ENCODE measurements at places on chromosomes 11 and 22.
A peak's percentile ranks its signal among the peaks of the same experiment; 100 is the strongest.

GRCh38 chr11:67303132-67303834, at the start of gene SSH3:
Gene SSH3 (plus strand): TSS chr11:67303530. CDS start chr11:67303626, 96 bp downstream.
- DNase-seq, result peak; percentile 67

GRCh38 chr11:35211952-35212351, 73.0 kb downstream of the CD44 start:
- no peak for DNase-seq

GRCh38 chr11:105177658-105178057, 38.1 kb upstream of the CARD18 start:
- no peak for DNase-seq

DNA sequence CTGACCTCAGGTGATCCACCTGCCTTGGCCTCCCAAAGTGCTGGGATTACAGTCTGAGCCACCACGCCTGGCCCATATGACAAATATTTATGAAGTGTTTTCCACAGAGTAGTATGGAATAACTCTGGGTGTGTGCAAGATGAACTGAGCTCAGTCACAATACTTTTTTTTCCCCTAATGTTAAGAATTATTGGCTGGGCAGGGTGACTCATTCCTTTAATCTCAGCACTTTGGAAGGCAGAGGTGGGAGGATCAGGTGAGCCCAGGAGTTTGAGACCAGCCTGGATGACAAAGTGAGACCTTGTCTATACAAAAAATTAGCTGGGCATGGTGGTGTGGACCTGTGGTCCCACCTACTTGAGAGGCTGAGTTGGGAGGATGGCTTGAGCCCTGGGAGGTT, 6.4 kb downstream of the PTPRJ start:
- no peak for DNase-seq

DNA sequence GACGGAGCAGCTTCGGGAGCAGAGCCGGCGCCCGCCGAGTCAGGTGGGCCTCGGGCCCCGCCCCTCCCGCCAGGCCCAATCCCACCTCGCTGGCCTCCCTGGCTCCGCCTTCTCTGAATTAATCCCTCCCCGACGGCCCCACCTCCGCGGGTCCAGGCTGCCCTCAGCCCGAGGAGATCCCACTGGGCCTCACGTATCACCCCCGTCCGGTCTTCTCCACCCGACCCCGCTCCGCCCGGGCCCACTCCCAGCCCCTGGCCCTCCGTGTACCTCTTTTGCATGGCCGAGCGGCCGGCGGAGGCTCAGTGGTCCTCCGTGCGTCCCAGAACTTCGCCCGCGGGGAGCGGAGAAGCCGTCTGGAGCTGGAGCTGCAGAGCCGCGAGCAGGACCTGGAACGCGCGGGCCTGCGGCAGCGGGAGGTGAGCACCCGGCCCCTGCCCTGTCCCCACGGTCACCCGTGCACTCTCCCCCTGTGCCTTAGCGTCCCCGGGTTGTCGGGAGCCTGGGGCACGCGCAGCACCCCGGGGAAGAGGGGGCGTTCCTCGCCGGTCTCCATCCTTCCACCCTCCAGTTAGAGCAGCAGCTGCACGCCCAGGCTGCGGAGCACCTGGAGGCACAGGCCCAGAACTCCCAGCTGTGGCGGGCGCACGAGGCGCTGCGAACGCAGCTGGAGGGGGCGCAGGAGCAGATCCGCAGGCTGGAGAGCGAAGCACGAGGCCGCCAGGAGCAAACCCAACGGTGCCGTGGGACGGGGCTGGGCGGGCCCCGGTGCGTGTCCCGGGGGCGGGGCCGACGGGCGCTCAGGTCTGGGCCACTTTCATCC, 2.2 kb upstream of the CD151 start:
- peak; percentile 77 for DNase-seq

Data from stimulated activated naive CD8-positive, alpha-beta T cell treated with anti-CD3 and anti-CD28 coated beads, Interleukin-15, Interleukin-2, amounts not matched to agents 100 U/mL and 50 U/mL, for 24 hours (primary cell).